ENCODE measurements at places on chromosomes 2 and 18.

DNA sequence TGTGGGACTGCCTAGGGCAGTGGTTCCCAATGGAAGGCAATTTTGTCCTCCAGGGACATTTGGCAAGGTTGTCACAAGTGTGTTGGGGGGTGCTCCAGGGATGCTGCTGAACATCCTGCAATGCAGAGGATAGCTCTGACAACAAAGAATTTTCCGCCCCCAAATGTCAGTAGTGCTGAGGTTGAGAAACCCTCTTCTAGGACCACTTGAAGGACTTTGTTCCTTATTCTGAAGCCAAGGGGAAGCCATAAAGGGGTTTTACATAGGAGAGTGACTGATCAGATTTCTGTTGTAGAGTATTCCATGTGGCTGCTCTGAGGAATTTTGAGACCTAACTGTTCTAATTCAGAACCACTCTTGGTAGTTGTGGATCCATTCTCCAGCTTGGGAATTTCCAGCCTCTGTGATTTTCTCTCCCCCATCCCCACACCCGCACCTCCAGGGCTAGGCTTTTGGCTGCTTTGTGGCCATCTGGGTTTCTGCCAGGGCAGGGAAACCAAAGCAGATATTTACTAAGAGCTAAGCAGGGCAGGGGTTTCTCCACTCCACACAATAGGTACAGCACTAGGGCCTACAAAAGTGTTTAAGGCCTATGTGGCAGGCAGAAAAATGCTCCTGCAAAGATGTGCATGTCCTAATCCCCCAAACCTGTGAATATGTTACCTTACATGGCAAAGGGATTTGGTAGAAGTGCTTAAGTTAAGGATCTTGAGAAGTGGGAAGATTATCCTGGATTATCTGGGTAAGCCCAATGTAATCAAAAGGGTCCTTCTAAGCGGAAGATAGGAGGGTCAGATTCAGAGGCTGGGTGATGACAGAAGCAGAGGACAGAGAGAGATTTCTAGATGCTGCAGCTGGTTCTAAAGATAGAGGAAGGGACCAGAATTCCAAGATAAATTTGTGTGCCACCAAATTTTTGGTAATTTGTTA lies 135.4 kb downstream of the TMEM17 start:
- no peak for DNase-seq

- no peak for DNase-seq
Measured at GRCh38 chr2:27967076-27967475, 76.5 kb downstream of the BABAM2 start.

DNA sequence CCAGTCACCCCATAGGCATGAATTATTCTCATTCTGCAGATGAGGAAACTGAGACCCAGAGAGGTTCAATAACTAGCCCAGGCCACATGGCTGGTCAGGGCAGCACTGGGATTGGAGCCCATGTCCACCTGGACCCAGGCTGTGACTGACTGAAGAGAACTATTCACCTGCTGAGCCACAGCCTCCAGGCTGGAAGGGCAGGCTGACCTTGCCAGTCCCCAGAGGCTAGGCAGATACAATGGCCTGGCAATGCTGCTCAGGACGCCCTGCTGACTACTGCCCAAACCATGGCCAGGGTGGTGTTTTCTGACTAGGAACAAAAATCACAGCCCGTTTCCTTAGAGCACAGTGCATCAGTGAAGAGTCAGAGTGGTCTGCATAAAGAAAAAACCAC lies 36.8 kb downstream of the HS6ST1 start:
- no peak for DNase-seq

- no peak for DNase-seq
Measured at GRCh38 chr2:172177996-172178395, 75.3 kb upstream of the DLX2 start.

GRCh38 chr2:198756166-198756565 lies 701.6 kb downstream of the SATB2 start:
- no peak for DNase-seq

- no peak for DNase-seq
Measured at GRCh38 chr2:132757676-132758075, 87.7 kb upstream of the LYPD1 start.

DNA sequence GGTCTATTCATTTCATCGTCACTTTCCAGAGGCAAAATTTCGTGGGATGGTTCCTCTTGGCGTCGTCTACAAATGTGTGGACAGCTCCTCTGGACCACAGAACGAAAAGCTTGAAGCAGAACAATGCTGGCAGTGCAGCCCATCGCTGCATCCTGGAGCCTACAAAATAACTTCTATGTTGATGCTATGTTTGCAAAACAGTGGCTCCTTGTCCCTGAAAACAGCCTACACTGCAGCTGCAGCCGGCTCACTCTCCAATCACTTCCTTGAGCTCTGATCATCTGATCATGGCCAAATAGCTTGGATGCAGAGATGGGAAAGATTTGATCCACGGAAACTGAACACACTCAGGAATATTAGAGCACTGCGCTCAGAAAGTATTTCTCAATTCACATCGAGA lies 60.0 kb downstream of the DOCK10 start:
- no peak for DNase-seq

GRCh38 chr18:8229787-8230186 lies 379.4 kb upstream of the RAB12 start:
- no peak for DNase-seq

DNA sequence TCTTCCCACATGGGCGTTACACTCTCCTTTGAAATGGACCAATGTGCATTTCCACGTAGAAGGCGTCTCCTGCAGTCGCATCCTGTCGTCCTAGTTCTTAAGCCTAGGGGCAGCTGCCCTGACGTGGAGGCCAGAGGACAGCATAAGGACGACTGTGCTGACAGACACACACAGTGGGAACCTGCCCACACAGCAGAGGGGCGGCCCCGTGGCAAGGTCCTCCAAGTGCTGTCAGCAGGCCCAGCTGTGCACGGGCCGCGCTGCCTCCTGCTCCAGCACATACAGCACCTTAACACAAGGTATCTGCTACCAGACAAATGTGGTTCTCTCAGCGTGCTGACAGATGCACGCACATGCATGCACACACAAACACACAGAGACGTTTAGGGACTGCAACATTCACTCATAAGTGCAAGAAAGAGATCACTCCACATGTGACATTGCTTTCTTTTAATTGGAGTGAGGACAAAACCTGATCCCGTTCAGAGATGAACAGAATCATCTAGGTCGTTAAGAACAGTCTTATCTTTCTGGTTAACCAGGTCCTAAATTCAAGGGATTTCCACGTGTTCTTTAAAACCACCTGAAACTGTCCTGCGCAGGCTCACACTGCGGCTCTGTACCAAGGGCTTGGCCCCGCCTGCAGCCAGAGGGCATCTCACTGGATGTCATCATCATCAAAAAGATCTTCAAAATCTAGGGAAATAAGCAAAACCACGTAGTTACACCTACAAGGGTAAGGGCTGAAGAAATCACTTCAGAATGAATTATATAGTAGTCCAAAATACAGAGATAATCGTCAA lies 5.5 kb downstream of the COPS9 start:
- no peak for DNase-seq

DNA sequence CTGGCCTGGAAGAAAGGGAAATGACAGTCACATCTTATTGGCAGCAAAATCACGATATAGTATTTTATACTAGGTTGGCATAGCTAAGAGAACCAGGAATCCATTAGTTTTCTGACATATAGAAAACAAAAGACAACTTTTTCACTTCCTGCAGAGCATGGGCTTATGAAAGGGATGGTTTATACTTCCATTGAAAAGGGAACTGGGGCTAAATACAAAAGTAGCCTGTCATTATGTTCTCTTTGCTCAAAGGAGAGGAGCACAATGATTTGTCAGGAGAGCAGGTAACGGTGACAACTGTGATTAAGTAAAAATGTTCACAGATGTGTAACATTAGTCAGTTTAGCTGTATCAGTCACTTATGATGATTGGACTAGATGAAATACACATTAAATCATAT lies 46.4 kb downstream of the SLC25A12 start:
- DNase-seq, result no peak

GRCh38 chr2:71671203-71671854 lies 218.0 kb downstream of the DYSF start:
- no peak for DNase-seq

GRCh38 chr18:78242254-78242643 lies 737.4 kb upstream of the SALL3 start:
- no peak for DNase-seq

DNA sequence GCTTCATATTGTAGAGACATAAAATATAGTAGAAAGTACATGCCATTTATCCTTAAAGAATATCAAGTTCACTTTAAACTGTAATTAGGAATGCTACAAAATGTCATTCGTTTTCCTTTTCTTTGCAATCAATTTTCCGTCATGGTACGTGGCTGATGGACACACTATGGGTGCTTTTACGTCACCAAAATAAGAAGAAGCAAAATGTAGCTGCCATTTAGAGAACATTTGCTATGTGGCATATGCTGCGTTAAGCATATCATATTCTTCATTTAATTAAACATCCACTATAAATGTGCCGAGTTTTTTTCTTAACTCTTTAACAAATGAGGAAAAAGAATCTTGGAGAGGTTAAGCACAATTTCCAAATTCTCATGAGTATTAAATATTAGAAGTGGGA lies 1358.5 kb upstream of the NXPH2 start:
- no peak for DNase-seq

DNA sequence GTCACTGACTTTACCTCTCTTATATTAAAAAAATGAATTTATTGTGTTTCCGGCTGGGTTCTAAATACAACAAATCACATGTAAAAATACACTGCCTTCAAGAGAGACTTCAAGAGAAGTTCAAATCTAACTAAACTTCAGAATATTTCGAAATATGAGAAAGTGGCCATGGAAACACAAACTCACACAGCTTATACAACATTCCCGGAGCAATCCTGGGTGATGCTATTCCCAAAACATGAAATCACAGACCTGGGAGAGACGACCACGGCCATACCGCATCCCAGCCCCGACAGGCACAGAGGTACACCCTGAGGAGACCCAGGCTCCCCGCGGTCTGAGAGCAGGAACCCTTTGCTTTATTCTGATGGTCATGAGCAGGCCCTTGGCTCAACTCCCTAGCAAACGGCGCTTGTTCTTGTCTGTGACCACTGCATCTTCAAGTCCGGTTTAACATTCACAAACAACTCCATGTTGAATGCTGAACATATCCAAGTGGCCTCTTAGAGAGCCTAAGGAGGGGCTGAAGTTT lies 185.4 kb upstream of the REV1 start:
- DNase-seq, result no peak

- peak; percentile 57 for DNase-seq
Measured at GRCh38 chr18:45974088-45974536, 7.0 kb upstream of the EPG5 start.

DNA sequence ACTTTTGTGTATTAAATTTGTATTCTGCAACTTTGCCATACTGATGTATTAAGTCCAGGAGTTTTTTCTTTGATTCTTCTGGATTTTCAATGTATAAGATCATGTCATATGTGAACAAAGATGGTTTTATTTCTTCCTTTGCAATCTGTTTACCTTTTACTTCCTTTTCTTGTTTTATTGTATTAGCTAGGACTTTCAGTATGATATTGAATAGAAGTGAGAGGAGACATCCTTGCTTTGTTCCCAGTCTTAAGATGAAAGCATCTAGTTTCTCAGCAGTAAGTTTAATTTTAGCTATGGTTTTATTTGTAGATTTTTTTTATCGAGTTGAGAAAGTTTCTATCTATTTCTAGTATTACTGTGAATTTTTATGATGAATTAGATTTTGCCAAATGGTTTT lies 25.5 kb downstream of the VRK2 start:
- DNase-seq, result no peak

DNA sequence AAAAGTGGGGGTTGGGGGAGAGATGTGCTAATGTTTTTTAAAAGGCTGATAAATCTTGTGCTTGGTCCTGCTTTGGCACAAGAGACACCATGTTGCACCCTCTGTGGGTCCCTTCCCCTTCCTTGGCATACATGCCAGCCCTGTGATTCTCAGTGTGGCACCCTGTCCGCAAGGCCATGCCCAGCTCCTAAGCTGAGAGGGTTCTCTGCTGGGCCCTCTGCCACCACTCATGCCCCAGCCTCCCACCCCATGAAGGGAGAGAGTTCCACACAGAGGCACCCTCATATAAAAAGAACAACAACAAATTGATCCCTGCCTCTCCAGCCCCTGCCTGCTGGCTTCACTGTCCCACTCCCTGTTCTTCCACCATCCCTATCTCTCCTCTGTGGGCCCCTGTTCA lies 2.5 kb upstream of the ADCY3 start:
- DNase-seq, result no peak

DNA sequence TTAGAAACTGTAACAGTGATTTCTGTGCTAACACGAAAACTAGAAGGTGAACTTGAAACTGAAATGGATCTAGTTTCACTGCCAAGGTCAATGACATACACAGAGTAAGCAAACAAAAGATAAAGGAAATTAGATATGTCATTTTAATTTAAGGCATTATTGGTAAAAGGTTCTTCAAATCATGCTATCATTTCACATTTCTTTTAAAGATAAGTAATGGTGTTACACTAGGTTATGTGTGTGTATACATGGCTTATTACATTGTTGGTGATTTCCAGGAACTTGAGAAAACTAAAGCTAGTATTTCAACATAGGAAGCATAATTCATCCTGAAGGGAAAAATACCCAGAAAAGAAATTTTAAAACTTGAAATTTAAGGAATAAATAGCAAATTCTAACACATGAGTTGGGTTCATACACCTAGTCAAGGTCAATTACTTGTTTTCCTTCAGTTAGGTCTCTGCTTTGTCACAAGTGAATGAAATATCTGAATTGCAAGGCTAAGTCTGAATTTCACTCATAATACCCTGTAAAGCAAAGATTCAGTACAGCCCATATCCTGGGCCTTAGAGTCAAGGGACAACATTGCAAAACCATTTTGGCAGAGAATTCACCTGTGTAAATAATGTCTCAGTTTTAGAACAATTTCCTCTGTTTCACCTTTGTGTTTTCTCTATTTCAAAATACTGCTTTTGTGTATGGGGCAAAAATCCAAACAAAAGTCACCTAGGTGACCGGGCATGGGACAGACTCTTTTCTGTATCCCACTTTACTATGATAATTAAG lies 141.6 kb downstream of the SRBD1 start:
- no peak for DNase-seq

GRCh38 chr2:157255746-157256145 lies 1.8 kb upstream of the GALNT5 start:
- no peak for DNase-seq

- DNase-seq, result no peak
Measured at GRCh38 chr18:31041271-31042083, 1.1 kb downstream of the DSC3 start.

- no peak for DNase-seq
Measured at GRCh38 chr2:239214725-239215124, 186.1 kb downstream of the HDAC4 start.

- DNase-seq, result no peak
Measured at GRCh38 chr2:191618786-191619185, 59.1 kb upstream of the NABP1 start.

DNA sequence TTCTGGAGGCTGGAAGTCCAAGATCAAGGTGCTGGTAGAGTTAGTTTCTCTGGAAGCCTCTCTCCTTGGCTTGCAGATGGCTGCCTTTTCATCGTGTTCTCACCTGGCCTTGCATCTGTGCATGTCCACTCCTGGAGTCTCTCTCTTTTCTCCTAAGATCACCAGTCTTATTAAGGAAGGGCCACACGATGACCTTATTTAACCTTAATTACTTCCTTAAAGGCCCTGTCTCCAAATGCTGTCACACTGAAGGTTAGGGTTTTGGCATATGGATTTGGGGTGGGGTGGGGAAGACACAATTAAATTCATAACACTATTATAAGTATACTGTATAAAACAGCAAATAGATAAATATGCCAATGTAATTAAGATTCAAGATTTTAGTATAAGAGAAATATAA lies 402.4 kb upstream of the HS6ST1 start:
- DNase-seq, result no peak

GRCh38 chr18:5197461-5197860 lies 404 bp upstream of the AKAIN1 start:
- no peak for DNase-seq

GRCh38 chr2:238004077-238004830 lies 37.4 kb downstream of the UBE2F start:
- DNase-seq, result no peak
